Muscle of arm (tissue), 14 donors: ENCODE measurements at places on chromosomes 2 and 18.

DNA sequence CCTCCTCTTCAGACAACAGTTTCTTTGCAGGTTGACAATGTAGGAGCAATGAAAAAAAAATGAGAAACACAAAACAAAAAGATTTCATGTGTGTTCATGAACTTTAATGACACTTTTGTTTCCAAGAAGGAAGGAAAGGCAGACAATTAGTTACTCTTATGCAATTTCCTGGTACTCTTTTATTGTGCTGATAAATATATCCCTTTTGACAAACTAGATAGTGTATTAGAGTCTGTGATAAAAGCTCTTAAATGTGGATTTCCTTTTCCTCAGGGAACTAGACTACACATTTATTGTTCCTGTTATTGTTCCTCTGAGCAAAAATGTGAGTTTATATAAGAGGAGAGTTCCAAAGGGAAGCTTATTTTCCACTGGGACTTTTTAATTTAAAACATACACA is 188.7 kb upstream of the NRXN1 start:
- no peak for DNase-seq

GRCh38 chr2:141710589-141711239 is 420.1 kb downstream of the LRP1B start:
- no peak for DNase-seq

- DNase-seq: no peak
These were observed 287.5 kb upstream of the VRK2 start for GRCh38 chr2:57759131-57759530.

GRCh38 chr2:40160751-40161218 is 291.1 kb downstream of the SLC8A1 start:
- DNase-seq: no peak

DNA sequence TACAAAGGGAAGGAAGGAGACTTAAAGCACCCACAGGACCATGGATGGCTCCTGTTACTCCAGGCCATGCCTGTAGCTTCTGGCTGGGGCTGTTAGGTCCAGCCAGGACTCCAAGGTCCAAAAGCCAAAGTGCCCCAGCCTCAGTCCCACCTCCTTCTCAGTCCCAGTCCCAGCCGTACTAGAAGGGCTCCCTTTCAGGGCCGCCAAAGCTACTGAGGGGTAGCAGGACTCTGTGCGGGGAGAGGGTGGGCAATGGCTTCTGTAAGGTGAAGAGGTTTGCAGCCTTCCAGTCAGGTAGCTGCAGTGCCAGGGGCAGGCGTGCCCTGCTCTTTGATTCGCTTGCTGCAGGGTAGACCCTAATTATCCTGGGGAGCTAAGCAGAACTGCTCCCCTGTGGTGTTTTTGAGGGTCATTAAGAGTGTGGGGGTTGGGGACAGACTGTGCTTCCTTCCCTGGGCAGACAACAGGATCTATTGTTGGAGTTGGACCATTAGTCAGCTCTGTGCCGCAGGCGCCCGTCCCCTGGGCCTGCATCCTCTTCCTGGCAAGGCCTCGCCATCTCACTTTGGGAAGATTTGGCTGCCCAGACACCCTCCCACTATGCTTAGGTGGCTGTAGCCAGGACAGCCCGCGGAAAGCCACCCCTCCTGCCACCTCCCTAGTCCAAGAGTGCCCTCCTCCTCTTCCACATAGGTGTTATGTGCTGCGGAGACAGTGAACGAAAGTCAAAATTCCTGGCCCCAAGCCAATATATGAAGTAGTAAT is 118.8 kb downstream of the ZBTB7C start:
- no peak for DNase-seq

DNA sequence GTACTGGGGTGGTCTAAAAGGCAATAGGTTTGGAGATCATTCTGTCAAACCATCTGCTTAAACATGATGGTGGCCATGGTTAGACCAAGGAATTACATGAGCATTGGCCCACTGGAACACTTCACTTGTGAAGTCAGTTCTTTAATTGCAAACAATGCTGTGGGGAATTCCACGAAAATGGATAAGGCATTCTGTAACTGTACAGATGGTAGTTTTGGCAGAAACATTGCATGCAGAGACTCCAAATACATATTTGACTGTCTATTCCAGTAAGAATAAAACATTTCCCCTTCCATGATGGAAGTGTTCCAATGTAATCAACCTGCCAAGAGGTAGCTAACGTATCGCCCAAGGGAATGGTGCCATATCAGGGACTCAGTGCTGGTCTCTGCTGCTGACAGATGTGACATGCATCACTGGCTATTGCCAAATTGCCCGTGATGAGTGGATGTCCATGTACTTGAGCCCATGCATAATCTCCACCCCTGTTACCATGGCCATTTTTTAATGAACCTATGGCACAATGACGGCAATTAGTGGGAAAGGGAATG is 417.9 kb downstream of the CDH7 start:
- no peak for DNase-seq

- DNase-seq: no peak
These were observed 175.3 kb downstream of the INHBB start for GRCh38 chr2:120520929-120521912.

DNA sequence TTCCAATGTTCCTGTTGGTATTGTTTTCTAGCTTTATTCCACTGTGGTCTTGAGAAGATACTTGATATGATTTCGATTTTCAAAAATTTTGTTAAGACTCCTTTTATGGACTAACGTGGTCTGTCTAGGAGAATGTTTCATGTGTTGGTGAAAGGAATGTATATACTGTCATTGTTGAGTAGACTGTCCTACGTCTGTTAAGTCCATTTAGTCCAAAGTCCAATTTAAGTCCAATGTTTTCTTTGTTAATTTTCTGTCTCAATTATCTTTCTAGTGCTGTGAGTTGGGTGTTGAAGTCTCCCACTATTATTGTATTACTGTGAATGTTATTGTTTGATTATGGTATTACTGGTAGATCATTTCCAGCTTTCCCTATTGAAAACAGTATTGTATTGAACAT is 55.8 kb upstream of the TTC27 start:
- no peak for DNase-seq

GRCh38 chr2:13474538-13474937 is 757.8 kb downstream of the TRIB2 start:
- DNase-seq: no peak

- no peak for DNase-seq
These were observed 35.2 kb downstream of the ANXA4 start for GRCh38 chr2:69776886-69777785.

GRCh38 chr18:36539674-36540231 is 242.2 kb downstream of the FHOD3 start:
- no peak for DNase-seq

GRCh38 chr2:199147216-199147615 is 310.5 kb downstream of the SATB2 start:
- no peak for DNase-seq

GRCh38 chr2:42663828-42664227 is 95.4 kb downstream of the MTA3 start:
- DNase-seq: no peak

DNA sequence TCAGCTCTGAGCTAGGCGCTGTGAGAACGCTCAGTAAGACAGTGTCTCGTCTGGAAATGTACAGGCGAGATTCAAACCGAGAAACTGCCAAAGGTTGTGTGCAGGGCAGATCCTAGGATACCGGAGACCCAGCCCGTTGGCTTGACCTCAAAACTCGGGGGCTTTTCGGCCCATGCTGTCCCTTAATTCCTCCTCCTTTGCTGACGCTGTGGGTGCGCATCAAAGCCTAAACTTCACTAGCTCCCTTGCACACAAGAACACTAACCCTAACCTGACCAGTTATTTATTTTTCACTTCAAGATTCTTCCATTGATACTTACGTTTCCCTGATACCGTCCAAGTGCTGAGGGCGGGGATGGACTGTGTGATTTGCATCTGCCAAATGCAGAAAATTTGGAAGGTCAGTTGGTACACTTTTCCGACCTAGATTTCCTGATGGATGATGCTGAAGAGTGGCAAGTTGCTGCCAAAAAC is 1.0 kb upstream of the AAK1 start:
- no peak for DNase-seq

GRCh38 chr18:7488571-7488970 is 78.5 kb upstream of the PTPRM start:
- no peak for DNase-seq

DNA sequence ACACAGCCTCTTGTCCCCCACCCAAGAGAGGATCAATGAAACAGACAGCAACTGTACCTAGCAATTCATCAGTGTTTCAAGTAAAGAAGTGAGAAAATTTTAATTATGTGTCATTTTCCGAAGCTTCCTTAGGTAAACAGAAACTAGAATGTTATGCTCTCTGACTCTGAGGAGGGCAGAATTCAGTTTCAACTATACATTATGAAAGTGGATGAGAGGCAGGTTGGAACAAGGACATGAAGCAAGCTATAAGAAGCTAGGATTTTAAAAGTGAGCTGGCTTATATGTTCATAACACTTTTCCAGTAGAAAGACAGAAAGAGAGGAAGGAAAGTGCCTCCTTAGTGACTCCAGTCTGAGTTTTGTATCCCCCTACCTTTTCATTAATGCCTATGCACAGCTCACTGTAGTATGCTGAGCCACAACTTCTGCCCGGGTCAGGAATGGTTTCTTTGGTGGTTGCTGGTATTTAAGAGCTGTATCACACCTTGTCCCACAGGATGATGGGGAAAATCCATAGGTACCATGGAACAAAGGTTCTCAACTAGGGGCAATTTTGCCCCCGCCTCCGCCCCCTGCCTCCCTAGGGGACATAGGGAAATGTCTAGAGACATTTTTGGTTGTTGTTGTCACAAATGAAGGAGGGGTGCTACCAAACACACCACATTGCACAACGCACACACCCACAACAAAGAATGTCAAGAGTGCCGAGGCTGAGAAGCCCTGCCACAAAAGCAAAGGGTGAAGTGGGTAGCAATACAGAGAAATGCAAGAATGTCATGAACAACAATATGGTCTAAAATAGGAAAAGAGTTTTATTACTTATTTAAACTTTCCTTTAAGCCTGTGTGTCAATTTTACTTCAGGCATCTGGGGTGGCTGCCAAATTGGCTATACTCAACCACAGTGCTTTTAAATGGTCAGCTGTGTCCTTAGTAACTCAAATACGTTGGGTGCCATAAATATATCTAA is 161.0 kb upstream of the ZFP36L2 start:
- no peak for DNase-seq

DNA sequence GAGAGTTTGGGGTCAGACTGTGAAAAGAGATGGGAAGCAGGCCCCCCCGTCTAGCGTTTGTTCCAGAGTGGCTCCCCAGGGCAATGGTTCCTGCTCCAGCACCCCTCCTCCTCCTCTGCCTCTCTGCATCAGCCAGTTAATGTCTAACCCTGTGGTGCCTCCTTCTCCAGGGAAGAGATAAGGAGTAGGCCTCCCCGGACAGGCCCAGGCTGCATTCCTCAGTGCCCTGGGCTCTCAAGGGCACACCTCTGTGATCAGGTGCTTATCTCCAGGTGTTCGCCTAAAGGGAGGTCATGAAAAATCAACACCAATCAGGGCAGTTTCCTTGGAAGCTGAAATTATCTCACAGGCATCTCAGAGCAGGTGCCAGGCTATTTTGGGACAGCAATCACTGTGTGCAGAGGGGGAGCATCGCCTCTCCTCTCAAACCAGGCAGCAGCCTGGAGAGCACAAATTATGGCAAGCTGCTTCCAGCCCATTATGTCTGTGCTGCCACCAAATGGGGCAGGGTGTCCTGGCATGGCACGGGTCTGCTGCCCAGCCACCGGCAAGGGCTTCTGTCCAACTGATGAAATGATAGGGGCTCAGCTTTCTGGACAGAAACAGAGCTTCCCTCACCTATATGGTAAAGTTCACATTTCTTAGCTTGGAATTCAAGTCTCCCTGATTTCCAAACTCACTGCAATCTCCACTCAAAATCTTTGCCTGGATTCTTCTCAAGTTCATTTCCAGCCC is 255.8 kb upstream of the SLC14A2 start:
- DNase-seq: no peak

DNA sequence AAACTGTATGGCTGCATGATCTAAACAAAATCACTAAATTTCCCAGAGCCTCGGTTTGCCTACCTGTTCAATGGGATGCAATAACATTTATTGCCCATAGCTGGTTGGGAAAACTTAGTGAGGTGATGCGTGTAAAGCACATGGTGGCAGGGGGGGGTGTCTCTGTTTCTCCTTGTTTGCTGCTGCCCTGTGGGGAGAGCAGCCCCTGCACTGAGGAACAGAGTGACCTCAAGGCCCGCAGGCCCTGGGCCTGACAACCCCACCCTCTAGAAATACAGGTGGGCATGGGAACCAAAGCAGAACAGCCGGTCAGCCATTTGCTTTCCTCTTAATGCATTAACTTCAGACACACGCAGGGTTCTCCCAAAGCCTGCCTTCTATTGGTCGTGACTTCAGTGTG is 55.1 kb upstream of the SLC66A3 start:
- DNase-seq: no peak

- no peak for DNase-seq
These were observed 114.5 kb upstream of the TANK start for GRCh38 chr2:161045726-161046125.

- DNase-seq: peak; percentile 67
These were observed 6.2 kb upstream of the TMEM87B start for GRCh38 chr2:112048887-112049286.

DNA sequence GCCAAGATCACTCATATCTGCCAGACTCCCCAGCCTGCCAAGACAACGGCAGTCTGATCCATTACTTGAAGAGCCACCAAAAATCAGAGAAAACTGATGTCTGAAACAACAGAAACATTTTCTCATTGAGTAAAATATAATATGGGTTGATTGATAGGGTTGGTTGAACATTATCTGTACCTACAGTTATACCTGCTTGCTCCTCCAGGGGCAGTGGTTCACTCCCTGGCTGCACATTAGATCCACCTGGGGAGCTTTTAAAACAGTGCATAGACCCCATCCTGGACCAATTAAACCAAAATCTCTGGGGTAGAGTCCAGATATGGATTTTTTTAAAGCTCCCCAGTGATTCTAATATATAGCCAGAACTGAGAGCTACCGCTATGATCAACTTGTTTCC is 43.6 kb upstream of the SLC14A2 start:
- no peak for DNase-seq

DNA sequence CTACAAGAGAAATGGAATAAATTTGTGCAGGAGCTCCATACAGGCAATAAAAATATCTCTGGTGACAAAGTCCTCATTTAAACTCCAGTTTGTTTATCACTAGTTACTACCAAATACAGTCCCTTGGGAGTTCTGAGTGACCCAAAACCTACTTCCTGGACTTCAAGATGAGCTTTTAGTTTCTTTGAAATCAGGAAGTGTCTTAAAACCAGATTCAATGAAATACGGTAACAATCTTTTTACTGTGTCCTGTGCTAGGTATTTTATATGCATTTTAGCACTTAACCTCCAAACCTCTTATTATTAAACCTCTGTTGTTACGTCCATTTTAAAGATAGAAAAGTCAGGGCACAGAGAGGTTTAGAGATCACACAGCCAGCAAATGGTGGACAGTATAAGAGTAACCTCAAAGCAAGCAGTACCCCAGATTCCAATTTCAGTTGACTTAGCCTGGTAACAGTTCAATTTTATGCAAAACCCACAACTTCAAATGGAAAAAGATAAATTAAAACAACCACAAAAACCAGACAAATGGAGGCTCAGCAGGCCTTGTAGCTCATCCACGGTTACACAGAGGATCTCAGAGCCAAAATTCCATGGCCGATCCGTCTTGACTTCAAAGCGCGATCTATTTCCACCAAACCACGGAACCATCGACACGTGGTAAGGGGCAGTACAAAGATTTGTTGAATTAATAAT is 1.3 kb upstream of the KCMF1 start:
- no peak for DNase-seq
